ENCODE measurements at places on chromosomes 3 and 15. TPM values are rescaled to one million over a fixed set of nuclear protein-coding genes. Genes with fewer than 3 reads are reported as not detected.

The EPHA6 gene
- 0.14 TPM for total RNA-seq

The KY gene
- 0.20 TPM for total RNA-seq

The MME gene
- total RNA-seq = not detected

The ACKR4 gene
- total RNA-seq = not detected

The USP19 gene
- total RNA-seq = 21.9 TPM

The SOX14 gene
- total RNA-seq = not detected

The CHRNA5 gene
- 34.3 TPM for total RNA-seq

The MEX3B gene
- 3.2 TPM for total RNA-seq
